ENCODE measurements at places on chromosomes 16 and 17.

DNA sequence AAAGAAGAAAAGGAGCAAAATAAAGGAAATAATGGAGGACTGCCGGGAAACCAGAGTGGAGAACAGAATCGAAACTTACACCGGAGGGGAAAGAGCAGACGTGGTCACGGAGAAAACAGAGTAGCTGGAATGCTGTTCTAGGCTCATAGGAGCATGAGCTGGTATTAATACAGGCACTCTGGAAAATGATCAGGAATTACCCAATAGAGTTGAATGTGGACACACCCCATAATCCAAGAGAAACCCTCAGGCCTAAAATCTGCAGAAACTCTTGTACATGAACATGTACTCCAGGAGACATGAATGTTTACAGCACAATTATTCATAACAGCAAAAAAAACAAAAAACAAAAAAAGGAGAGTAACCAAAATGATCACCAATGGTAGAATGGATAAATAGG, 77.7 kb downstream of the RPH3AL start:
- no peak for DNase-seq

- DNase-seq: no peak
These were observed 49.4 kb downstream of the SNX29 start for GRCh38 chr16:12025926-12026325.

DNA sequence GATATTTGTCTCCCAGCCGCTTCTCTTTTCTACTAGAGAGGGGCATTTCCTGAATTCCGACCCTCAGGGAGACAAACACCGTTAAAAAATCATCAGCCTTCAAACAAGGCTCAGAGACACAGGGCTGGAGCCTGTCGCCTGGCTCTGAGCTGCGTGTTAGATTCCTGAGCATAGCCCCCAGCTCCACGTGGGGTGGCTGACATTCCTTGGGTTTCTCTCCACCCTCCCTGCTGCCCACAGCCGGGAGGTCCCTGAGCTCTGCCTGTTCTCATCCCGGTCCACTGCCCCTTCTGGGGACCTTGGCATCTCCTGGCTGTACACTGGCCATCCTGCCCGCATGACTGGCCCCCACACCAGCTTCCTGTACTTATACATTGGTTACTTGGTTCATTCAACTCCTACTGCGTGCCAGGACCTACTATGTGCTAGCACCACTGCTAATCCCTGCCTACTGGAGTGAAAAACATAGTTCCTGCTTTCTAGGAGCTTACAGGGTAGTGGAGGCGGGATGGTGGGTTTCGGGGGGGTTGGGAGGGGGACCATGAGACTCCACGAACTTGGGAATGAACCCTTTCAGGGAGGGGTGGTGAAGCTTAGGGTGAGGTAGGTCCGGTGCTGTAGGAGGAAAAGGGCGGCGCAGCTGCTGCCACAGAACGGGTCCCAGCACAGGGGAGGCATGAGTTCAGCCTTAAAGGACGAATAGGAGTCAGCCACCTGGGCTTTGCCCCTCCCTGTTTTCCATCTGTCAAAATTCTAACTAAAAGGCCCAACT, 52.1 kb upstream of the TMEM132E start:
- no peak for DNase-seq

DNA sequence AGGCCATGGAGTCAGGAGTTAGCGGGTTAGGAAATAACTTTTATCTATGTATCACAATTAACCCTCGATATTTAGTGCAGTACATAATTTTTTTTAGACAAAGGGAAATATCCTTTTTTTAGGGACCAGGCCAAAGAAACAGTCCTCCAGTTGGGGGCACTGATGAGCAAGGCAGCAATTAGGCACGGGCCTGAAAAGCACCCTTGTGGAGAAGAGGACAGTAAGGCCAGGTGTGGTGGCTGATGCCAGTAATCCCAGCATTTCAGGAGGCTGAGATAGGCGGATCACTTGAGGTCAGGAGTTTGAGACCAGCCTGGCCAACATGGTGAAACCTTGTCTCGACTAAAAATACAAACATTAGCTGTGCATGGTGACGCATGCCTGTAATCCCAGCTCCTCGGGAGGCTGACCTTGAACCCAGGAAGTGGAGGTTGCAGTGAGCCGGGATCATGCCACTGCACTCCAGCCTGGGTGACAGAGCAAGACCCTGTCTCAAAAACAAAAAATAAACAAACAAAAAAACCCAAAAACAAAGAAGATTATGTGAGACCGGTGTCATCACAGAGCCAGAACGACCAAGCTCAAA, 158.3 kb upstream of the NOL11 start:
- no peak for DNase-seq

GRCh38 chr17:82320956-82321927, 3.8 kb upstream of the CD7 start:
- DNase-seq: no peak

- no peak for DNase-seq
These were observed 103.3 kb upstream of the CACNG3 start for GRCh38 chr16:24152826-24153225.

GRCh38 chr17:32388613-32389459, 38.9 kb downstream of the ZNF207 start:
- DNase-seq: no peak

GRCh38 chr17:66413559-66414520, 111.4 kb downstream of the PRKCA start:
- DNase-seq: no peak
